SHP77 treated with DMSO at 0.1 percent for 48 hours (cell line): ENCODE measurements at places on chromosomes 7 and 10.

GRCh38 chr7:96870934-96871333, 134.4 kb upstream of the DLX6 start:
- no peak for DNase-seq

- DNase-seq: no peak
These were observed 73.6 kb downstream of the ABCA13 start for GRCh38 chr7:48244864-48245271.

- DNase-seq: no peak
These were observed 17.2 kb upstream of the C10orf53 start for GRCh38 chr10:49662169-49662830.

DNA sequence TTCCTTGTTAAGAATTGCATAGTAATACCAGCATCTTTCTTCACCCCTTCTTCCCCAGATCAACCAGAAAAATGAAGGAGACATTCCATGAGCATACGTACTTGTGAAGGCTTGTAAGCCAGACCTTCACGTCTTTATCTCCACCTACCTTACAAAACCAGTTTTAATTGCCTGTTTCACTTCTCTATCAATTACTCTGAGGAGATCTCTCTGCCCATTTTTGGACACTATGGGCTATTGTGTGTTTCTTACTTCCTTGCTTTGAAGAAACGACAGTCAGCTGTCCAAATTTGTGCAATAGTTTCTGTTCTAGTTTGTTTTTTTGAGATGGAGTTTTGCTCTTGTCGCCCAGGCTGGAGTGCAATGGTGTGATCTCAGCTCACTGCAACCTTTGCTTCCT, 349.7 kb upstream of the MBL2 start:
- no peak for DNase-seq

GRCh38 chr10:78524342-78524741, 490.7 kb downstream of the RPS24 start:
- no peak for DNase-seq

GRCh38 chr10:102919992-102920739, 2.1 kb downstream of the CNNM2 start:
- no peak for DNase-seq

DNA sequence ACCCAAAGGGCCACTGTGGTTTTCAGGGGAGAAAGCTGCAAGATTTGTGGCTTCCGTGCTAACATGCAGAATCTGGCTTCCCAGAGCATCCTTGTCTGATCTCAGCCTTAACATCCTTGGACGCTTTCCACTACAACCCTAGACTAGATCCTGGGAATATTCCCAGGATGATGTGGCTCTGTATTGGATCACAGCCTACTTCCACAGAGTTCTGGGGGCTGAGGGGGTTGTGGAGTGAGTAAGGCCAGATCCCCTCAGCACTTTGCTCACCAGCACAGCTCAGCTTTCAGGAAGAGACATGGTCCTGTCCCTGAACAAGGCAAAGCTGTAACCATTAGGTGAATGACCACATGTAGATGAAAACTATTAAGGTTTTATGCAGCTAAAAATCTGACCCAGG, 241.3 kb upstream of the MYO3A start:
- DNase-seq: no peak
